ENCODE measurements at places on chromosomes 5 and 9.

- DNase-seq = no peak
These were observed 41.6 kb downstream of the CDK5RAP2 start for GRCh38 chr9:120538339-120538738.

DNA sequence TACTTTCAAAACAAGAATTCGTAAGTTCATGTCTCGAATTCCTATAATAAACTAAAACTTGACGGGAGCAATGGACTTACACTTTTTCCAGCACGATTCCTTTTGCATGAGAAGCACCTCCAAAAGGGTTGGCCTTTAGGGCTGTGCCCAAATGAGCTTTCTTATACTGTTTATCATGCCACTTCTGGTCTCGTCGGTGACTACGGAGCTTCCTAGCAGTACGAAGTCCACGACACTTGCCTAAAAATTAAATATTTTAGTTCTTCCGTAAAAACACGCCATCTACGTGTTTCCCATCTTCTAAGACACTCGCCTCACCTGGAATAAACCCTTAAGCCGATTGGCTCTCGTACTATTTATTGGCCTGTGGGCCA is 554 bp downstream of the RPS23 start:
- DNase-seq = peak; percentile 70

- DNase-seq = no peak
These were observed 543 bp upstream of the ANKRD33B start for GRCh38 chr5:10563110-10563944.

- DNase-seq = no peak
These were observed 141.4 kb downstream of the EBF1 start for GRCh38 chr5:158958021-158958994.

GRCh38 chr9:106752581-106752980 is 110.4 kb upstream of the ZNF462 start:
- DNase-seq = no peak
